ENCODE measurements at places on chromosomes 6 and 20.

DNA sequence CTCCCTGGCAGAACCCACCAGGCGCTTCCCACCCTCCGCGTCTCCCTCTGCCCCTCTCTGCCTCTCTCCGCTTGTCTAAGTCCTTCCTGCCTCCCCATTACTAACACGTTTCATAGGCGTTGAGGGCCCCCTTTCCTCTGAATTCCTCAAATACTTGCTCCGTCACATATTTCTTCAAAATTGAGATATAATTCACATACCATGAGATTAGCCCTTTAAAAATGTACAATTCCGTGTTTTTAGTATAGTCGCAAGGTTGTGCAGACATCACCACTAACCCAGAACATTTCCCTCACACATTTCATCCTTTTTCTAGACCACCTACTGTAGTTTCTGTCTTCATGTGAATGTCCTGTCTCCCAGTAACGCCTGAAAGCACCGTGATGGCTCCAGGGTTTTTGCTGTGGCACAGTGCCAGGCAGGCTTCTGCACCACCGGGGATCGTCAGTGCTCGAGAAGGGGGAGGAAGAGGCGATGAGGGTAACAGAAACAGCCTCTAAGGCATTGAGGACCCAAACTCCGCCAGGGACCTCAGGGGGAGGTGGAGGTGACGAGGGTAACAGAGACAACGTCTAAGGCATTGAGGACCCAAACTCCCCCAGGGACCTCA lies 141.9 kb upstream of the SNX9 start:
- no peak for DNase-seq

- no peak for DNase-seq
Measured at GRCh38 chr20:54084727-54085388, 14.5 kb upstream of the BCAS1 start.

GRCh38 chr20:37378785-37379598 lies 33.1 kb downstream of the SRC start:
- no peak for DNase-seq

- no peak for DNase-seq
Measured at GRCh38 chr20:43392561-43392960, 65.1 kb upstream of the SRSF6 start.

- DNase-seq: no peak
Measured at GRCh38 chr20:3706774-3707507, 5.5 kb downstream of the SIGLEC1 start.

All from endothelial cell (in vitro differentiated cells).